ENCODE measurements at places on chromosomes 11 and 22.

- DNase-seq: no peak
Observed at GRCh38 chr22:46547179-46547882, 9.9 kb upstream of the CELSR1 start.

DNA sequence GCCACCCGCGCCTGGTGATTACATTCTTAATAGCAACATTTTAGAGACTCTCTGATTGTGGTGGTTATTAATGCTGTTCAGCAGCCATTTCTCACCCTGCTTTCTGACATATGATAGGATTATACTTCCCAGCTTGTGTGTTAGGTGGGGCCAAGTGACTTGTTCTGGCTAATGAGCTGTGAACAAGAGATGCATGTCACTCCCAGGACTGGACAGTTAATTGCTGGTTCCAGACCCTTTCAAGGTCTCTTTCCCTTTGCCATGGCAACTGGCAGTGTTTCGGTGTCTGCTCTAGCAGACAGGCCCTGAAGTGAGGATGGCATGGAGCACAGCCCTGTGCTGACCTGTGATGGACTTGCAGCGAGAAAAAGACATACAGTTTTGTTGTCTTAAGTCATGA, 8.9 kb upstream of the PTPRJ start:
- no peak for DNase-seq

- DNase-seq: no peak
Observed at GRCh38 chr11:72764503-72764902, 12.3 kb upstream of the ARAP1 start.

DNA sequence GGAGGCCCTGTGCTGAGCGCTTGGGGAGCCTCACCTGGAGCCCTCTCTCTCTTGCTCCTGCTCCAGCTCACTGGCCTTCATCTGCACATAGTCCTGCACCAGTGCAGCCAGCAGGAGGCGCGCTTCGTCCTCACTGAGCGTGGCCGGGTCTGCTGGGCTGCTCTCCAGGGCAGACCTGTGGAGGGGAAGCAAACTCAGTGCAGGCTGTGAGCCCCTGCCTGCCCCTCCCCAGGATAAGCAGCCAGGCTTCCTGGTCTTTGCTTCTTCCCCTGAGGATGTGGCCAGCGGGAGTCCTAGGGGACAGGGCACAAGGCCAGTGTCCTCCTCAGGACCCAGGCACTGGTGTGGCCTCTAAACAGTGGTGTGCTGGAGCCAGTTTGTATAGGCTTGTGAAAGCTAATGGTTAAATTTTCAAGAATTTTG, 2.2 kb downstream of the CALCA start:
- DNase-seq: no peak

DNA sequence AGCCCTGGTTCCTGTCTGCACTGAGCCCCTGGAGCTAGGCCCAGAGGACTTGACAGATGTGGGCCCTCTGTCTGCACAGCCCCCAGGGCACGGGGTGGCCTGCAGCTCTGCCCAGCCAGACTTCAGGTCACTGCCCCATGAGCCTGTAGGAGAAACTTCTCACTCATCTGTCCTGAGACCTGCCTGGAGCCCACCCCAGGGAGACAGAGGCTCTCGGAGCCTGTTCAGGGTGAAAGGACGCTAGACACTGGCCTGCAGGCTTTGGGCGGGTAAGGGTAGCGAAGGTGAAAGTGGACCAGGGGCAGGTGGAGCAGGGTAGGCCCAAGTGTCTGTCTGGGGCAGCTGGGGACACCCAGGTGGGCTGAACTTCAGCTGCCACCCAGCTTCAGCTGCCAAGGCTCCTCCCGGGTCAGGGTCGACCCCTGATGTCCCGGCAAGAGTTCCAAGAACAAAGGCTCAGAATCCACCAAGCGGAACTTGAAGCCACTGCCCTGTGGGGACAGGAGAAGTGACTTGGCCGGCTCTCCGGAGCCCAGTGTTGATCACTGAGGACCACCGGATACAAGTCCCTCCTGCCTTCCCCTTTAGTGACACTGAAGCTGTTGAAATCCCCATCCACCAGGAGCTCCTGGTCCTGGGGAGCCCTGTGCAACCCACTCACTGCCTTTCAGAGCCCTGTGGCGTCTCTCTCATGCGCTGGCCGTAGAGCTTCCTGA, 90.3 kb downstream of the KCNQ1 start:
- no peak for DNase-seq

DNA sequence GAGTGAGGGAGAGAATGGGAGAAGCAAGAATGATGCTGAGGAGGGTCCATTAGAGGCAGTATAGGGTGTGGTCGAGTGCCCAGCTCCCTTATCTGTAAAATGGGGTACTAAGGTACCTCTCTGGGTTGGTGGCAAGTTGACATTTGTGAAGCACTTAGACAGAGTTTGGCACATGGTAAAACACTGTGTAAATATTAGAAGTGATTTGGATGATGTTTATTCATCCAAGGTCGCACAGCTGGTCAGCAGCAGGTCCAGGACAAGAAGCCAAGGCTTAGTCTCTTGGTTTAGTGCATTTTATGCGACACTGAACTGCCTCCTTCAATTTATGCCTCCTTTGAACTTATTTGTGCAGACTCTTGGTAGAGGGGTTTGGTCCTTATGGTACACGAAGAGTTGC, 19.4 kb downstream of the KREMEN1 start:
- DNase-seq: no peak

GRCh38 chr22:39254789-39255298, 10.1 kb upstream of the PDGFB start:
- no peak for DNase-seq
